T-helper 9 cell (primary cell): ENCODE measurements at places on chromosomes 2 and 18.

- DNase-seq: no peak
These were observed 44.9 kb downstream of the MYO3B start for GRCh38 chr2:170222842-170223241.

DNA sequence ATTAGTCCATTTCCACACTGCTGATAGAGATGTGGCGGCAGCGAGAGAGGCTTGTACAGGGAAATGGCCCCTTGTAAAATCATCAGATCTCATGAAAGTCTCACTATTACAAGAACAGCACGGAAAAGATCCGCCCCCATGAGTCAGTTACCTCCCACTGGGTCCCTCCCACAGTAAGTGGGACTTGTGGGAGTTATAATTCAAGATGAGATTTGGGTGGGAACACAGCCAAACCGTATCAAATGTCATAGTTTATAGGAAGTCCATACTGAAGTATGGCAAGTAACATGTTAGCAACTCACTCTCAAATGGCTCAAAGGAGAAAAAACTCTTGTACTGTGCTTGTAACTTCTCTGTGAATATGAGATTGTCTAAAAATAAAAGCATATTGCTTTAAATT lies 56.1 kb downstream of the FARP2 start:
- no peak for DNase-seq

- no peak for DNase-seq
These were observed 234.2 kb upstream of the SMAD2 start for GRCh38 chr18:48164701-48165100.

DNA sequence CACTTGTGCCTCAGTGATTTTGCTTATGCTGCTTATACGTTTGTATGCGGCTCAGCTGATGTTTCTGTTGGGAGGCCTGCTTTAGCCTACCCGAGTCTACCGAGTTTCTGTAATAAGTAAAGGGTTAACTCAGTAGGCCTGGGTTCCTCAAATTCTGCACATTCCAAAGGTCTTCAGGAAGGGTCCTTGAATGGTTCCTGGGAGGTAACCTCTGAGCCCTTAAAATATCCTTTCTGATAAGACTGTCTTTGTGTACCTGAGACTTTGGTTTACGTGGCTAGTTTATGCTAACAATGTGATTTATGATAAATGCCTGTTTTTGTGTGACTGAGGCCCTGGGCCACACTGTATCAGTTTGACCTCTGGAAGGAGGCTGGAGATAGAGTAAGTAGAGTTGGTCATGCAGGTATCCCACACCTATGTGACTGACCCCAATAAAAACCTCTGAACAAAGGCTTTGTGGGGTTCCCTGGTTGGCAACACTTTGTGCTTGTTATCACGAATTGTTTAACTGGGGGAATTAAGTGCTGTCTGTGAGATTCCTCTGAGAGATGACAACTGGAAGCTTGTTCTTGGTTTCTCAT lies 18.9 kb upstream of the PNPT1 start:
- no peak for DNase-seq

DNA sequence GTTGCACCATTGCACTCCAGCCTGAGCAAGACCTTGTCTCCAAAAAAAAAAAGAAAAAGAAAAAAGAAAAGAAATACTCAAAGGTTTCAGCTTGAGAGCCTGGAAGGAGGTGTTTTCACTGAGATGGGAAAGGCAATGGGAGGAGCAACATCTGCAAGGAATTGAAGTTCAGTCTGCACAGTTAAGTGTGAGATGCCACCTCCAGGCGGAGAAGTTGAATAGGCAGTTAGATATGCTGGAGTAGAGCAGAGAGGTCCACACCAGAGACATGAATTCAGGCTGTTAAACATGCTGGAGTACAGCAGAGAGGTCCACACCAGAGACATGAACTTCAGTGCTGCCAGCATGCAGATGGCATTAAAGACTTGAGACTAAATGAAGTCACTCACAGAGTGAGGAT lies 41.4 kb upstream of the DTNB start:
- DNase-seq: no peak

GRCh38 chr2:121451398-121451797 lies 79.3 kb upstream of the RNU4ATAC start:
- DNase-seq: no peak

DNA sequence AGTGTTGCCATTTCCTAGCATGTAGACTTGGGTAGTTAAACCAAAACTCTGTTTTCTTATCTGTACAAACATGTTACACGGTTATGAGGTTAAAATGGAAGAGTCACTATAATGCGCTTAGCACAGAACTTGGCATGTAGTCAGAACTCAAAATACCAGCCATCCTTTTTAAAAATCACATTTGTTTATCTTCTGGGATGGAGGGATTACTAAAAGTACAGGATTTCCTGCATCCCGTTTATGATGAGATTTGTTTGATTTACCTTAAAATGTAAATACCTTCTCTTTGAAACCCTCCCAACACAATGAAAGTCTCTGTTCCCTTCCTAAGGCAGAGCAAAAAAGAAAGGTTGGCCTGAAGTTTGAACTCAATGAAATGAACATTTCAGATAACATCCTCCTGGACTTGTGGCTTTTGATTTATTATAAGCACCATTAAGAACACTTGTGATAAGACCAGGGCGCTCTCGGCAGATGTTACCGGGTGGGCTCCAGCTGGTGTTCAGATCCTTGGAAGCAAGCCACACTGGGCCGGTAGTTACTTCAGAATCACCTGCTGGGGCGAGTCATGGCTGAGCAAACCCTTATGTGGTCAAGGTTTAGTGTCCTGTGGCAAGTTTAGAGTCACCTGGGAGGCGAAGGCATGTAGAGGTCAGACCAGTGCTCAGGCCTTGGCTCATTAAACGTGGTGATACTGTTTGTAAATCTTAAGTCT lies 105.7 kb downstream of the MGAT5 start:
- no peak for DNase-seq

DNA sequence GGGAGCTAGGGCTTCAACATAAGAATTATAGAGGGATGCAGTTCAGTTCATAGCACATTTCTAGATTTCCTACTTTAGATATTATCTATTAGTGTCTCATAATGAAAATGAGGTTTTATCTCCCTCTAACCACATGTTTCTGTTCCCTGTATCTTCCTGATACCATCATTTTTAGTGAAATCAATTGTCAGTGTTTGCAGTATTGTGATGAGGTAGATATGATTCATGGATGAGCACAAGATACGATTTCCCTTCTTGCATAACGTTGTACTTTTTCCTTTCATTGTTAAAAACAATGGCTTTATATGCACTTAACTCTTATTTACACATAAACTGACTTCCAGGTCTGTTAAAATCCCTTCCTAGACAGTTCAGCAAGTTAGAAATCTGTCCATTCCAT lies 211.4 kb downstream of the ZBTB7C start:
- DNase-seq: no peak

DNA sequence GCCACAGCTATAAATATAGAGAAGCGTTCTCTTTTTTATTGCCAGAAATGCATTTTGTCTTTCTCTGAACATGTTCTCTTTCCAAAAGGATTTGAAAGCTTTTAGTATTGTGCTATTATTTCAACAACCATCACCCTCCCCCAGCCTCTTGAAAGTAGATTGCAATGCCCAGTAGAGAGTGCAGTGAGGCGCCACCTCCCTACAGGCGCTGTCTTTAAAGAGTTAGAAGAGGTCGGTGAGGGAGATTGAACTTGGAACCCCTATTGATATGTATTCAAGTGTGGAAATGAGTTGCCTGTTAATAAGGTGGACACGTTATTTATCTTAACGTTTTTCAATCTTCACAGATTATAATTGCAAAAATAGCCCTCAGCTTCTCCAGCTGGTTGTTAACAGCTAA lies 360.3 kb downstream of the LRP1B start:
- no peak for DNase-seq

GRCh38 chr2:145909766-145910165 lies 1389.8 kb upstream of the ZEB2 start:
- no peak for DNase-seq

DNA sequence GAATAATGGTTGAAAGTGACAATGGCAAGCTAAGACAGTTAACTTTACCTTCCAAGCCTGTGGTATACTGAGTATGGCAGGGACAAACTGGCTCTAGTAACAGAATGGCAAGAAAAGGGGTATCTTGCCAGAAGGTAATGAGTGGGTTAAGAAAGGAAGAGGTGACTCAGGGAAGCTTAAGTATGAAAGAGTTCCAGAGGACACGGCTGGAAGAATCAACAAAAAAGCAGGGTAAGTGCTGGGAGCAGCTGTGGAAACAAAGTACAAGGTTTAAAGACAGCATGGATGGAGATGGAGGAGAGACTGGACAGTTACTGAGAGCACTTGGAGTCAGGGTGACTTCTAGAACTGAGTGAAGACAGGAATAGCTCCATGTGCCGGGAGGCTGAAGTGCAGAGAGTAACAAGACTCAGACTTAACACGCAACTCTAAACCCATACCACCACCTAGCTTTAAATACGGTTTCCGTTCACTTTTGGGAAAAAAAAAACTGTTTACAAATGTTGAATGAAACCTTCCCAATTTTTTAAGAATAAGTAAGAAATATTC lies 69.0 kb downstream of the REV1 start:
- no peak for DNase-seq

- DNase-seq: no peak
These were observed 789.6 kb upstream of the SLC8A1 start for GRCh38 chr2:41241325-41242000.

GRCh38 chr2:237927986-237928385 lies 38.8 kb upstream of the UBE2F start:
- DNase-seq: no peak

DNA sequence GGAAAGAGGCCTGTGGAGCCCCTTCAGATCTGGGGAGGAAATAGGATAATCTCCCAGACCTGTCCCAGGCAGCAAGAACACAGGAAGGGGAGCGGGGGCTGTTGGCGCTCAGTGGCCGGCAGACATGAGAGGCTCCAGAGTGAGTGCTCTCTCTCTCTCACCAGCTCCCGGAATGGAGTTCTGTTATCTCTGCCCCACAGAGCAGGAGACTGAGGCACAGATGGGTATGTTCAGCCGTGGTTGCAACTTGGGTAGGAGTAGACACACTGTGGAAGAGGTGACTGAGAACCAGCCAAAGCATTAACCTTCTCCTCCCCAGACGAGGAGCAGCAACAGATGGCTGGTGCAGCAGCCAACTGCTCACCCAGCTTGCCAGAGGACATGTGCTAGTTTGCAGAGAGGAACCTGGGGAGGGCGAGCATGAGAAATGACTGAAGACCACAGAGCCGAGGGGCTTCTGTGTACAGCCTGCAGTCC lies 82.0 kb downstream of the NRP2 start:
- no peak for DNase-seq

DNA sequence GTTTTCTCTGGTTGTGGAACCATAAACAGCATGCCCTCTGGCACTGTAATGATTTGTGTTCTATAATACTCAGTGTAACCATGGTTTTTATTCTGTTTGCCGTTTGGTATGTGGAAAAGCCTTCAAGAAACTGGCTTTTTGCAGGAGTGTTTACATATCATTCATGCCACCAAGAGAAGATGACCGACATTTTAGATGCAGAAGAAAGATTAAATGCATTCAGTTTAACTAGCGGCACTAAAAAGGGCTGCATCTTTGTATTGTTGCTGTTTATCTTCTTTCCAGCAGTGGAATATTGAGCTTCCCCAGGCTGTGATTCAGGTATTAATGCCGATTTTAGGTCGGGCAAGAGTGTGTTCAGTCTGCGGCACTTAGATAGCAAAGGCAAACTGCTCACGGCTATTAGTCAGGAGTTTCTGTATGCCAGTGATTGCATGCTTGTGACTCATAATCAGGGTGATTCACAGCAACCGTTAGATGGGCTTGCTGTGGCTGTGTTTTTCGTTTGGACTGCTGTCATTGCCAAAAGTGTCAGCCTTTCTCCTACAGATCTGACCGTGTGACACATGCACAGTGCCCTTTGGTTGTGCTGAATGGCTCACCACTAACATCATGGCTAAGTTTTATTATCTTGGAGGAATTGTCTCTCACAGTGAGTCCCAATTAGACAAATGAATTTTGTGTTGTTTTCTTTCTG lies 479.7 kb downstream of the PARD3B start:
- no peak for DNase-seq

- DNase-seq: no peak
These were observed 24.0 kb upstream of the ITGB6 start for GRCh38 chr2:160224060-160224459.

GRCh38 chr2:98015671-98016070 lies 19.9 kb upstream of the TMEM131 start:
- no peak for DNase-seq

DNA sequence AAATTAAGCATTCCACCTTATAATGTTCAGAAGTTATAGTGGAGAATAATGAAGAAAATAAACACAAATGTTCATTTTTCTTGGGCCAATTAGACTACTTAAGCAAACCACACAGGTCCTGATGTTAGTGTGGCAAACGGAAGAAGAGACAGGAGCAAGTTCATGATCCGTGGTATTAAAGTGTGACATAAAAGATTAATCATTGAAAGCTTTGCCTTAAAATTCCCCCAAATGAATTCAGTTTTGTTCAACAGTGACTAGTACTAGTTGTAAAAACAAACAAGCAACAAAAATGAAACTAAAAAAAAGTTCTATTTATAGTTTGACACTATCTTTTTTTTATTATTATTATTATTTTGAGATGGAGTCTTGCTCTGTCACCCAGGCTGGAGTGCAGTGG lies 73.7 kb downstream of the RFTN2 start:
- no peak for DNase-seq

DNA sequence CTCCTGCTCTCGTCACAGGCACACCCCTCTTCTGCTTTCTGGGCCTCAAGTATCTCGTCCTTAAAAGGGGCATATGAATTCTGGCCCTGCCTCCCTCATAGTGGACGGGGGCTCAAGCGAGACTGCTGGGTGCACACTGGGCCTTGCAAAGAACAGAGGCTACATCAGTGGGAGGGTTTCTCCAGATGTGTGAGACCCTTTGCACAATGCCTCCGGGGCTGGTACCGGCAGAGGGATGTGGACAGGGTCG lies 25.0 kb downstream of the CRACDL start:
- no peak for DNase-seq
